ENCODE measurements at places on chromosomes 6 and 20. TPM values are rescaled to one million over a fixed set of nuclear protein-coding genes. Genes with fewer than 3 reads are reported as not detected.

OGFRL1 gene
- 39.8 TPM for total RNA-seq

CCN5 gene
- total RNA-seq, result not detected

SAMD3 gene
- total RNA-seq, result 15.6 TPM

KCNK16 gene
- total RNA-seq, result not detected

GJA1 gene
- total RNA-seq, result 87.7 TPM

- no peak for DNase-seq
These were observed 338.2 kb downstream of the SOX4 start for GRCh38 chr6:21931641-21932335.

GRCh38 chr20:13305284-13305683 lies 84.2 kb downstream of the ISM1 start:
- no peak for DNase-seq

DNA sequence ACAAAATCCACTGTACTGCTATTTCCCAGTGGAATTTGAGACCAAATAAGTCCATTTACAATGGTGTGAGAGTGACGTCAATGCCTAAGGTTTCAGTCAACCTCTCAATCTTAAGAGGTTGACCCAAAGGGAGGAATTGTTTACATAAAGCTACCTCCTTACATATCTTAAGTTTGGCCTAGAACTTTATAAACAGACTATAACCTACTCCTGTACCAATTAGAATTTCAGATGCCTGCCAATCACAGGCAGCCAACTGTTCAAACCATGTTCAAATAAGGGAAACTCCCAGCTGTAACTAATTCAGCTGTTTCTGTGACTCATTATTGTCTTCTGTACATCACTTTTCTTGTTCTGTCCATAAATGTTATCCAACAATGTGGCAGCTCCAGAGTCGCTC lies 14.5 kb downstream of the LGSN start:
- no peak for DNase-seq

DNA sequence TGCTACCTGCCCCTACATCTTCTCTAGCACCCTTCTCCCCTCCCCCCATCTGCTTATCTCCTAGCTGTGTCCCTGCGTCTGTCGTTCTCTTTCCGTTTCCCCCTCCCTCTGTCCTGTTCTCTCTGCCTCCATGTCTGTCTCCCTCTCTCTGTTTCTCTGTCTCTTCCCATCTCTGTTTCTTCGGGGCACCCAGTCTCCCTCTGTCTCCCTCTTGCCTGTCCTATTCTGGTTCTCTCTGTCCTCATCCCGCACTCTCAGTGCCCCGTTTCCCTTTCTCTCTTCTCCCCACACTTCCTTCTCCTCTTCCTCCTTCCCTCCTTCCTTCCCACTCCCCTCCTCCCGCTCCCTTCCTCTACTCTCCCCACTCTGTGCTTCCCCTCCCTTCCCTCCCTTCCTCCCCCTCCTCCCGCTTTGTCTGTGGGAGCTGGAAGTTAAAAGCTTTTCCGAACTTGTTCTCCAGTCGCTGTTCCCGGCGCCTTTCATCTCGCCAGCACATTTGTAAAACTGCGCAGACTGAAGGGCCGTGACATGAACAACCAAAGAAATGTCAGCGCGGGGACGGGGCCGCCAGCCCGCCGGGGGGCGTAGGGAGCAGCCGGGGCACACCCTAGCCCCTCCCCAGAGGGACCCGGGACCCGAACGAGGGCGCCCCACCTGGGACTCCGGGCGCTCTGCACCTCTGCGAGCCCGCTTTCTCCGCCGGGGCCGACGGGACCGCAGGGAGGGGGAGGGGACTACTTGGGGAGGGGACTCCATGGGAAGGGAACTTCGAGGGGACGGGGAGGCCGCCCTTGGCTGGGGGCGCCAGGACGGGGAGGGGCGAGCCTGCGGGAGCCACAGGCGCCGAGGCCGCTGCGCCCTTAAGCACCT lies 4.0 kb upstream of the CDH22 start:
- no peak for DNase-seq

DNA sequence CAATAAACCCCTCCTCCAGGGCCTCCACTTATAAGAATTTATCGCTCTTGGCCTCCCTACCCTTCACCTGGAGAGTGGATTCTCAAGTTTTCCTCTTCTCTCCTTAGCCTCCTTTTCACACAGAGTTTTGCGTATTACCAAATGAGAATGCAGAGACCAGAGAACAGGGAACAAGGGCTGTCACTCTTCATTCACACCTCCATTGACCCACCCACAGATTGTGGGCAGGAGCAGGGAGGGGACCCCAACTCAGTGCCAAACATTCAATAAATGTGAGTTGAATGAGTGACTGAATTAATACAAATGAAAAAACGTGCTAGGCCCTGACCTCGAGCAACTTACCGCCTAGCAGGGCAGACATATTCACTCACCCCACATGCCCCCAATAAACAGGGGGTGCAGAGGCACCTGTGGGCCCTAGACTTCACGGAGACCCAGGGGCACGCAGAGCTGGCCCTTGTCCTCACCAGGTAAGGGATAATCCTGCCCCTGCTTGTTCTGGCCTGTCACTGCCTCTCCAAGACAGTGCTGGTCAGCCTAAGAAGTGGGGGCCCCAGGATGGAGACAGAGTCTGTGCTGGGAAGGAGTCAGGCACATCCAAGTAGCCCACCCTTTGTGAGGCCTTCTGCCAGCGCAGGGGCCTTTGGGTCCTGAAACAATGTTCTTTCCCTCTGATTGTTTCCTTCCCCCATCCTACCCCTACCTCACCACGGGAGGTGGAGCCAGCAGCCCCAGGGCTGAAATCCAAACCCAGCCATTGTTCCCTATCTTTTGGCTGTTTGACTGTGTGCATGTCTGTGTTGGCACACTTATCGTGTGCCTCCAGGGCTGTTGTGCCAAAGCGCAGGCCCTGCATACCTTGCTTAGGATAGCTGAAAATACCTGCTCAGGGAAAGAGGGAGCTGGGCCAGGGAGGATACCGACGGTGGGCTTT lies 8.4 kb upstream of the TJAP1 start:
- DNase-seq, result no peak

- DNase-seq, result no peak
These were observed 132.6 kb upstream of the CST7 start for GRCh38 chr20:24816431-24816830.

- no peak for DNase-seq
These were observed 21.1 kb downstream of the GHRH start for GRCh38 chr20:37240337-37241067.

- DNase-seq, result no peak
These were observed 105.8 kb upstream of the NOX3 start for GRCh38 chr6:155561257-155561965.

DNA sequence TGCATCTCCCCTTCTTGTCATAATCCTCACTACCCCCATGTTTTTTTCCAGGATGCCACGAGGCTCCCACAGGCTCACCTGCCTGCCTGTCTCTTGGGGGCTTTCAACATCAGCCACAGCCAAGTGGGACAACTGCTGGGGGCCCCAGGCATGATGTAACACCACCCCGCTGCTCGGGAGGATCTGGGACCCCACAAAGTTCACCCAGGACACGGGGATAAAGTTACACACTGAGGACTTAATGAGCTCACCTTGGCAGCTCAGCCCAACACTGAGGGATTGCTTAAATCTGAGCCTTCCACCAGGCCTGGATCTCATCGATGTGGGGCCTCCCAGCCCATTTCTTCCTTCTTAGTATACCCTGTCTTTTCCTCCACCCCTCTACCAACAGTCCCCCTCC lies 56.4 kb upstream of the NNAT start:
- DNase-seq, result no peak

DNA sequence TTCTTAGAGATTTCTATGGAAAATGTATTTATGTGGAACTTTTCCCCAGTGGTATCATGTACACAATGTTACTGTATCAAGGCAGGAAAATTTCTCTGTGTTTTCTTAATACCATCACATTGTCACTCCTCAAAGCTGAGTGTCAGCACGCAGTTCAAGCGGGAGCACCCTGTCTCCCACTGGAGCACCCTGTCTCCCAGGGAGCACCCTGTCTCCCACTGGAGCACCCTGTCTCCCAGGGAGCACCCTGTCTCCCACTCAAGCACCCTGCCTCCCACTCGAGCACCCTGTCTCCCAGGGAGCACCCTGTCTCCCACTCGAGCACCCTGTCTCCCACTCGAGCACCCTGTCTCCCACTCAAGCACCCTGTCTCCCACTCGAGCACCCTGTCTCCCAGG lies 51.3 kb downstream of the PSMG4 start:
- no peak for DNase-seq

- DNase-seq, result no peak
These were observed 42.8 kb upstream of the PLCG1 start for GRCh38 chr20:41094353-41095055.

DNA sequence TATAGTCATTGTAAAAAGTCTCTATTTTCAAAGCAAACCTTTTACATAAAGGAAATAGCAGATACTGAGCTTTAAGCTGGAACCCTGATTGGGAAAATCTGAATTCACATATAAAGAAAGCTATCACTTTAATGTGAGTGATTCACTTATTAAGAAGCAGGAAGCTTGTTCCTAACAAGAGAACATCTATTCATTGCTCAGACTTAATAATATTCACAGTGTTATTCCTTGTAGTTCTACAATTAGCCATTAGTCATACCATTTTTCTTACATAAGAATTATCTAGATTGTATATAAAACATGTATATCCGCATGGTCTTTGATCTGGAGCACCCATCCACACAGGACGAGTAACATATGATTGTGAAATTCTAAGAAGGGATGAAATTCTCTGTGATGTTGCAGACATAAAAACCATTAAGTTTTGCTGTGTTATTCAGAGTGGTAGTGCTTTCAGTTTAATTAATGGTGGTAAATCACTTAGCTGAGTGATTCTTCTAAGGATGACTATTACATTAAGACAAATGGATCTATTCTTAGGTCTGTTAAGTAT lies 71.1 kb upstream of the FOXQ1 start:
- no peak for DNase-seq

GRCh38 chr6:36612101-36612625 lies 18.0 kb downstream of the SRSF3 start:
- no peak for DNase-seq

DNA sequence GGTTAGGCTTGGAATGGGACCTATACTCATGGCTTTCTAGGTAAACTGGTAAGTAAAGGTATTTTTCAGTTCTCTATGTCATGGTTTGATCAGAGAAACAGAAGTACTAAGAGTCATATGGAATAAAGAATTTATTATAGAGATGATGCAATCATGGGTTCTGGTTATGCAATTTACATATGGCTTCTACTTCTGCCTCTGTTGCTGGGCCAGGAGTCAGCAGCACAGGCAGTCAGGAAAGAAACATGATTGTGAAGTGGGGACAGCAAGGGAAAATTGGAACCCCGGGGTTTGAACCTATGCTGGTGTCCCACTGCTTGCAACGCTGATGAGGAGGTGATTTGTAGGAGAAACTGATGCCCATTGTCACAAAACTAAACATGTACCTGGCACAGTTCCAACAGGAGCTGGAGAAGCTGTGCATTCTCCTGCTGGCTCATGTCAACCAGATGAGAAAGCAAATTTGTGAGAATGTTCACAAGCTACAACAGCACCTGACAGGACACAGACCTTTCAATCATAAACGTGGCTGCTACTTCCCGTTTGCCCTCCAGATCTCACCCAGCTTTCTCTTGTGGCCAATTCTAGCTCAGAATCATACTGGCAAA lies 887.1 kb downstream of the TFAP2A start:
- DNase-seq, result no peak

DNA sequence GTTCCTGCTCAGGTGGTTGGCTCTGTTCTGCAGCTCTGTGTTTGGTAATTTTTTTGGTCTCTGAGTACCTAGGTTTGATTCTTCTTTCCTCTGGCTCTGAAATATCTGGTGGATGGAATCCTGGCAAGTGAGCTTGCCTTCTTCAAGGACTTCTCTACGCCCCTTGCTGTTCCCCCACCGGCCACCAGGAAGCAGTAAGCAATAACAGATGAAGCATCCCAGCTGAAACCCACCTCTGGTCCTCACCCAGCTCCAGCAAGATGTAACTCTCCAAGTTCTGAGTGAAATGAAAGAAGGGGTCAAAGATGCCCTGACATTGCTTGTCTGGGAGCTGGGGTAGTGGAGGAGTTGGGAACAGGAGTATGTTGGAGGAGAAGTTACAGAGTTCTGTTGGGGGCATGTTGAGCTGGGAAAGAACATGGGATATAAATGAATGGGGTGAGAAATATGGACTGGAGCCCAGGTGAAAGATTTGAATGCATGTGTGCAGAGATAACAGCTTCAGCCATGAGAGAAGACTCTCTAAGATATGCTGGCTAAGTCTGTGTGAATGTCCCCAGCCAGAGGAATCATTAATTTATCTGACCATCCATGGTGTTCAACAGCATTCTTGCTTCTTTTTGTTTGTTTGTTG lies 51.3 kb upstream of the GLP1R start:
- no peak for DNase-seq

DNA sequence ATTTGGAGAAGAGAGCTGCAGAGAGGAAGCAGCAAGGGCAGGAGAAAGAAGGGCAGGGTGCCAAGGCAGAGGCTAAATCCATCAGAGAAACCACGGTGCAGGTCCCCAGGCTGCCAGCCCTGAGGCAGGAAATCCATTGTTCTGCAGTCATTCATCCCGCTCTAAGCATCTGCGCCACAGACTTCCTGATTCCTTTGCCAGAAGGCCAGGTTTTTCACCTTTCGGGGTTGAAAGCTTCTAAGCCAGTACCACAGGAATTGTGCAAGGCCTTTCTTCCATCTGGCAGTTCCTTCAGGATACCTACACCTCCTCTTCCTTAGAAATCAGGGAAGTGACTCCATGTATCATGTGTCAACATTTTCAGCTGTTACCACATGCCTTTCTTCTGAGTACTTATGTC lies 45.6 kb downstream of the ADGRF5 start:
- no peak for DNase-seq

DNA sequence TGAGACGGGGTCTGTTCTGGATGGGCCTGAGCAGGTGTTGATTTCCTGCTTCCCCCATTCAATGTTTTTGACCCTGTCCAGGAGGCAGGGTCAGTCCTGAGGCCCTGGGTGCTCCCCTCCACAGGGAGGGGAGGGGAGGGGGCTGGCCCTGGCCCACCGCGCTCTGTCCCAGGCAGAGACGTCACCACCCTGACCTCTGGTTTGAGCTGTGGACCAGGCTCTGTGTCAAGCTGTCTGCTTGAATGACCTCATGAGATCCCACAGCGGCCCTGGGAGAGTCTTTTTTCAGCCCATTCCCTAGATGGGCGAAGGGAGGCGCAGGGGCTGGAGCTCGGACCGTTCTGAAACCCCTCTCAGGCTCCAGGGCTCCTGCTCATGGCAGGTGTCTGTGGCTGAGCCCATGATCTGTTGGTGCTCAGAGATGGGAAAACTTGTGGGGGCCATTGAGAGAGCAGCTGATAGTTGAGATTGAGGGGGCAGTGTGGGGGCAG lies 8.9 kb upstream of the LKAAEAR1 start:
- no peak for DNase-seq

- no peak for DNase-seq
These were observed 35.9 kb upstream of the LTV1 start for GRCh38 chr6:143807103-143807772.

All from occipital lobe (tissue), 3 donors.